ENCODE measurements at places on chromosomes 3 and 15.

- DNase-seq: no peak
Observed at GRCh38 chr15:31377030-31377429, 50.4 kb downstream of the KLF13 start.

GRCh38 chr3:147380387-147380951 is 25.9 kb downstream of the ZIC4 start:
- DNase-seq: no peak

DNA sequence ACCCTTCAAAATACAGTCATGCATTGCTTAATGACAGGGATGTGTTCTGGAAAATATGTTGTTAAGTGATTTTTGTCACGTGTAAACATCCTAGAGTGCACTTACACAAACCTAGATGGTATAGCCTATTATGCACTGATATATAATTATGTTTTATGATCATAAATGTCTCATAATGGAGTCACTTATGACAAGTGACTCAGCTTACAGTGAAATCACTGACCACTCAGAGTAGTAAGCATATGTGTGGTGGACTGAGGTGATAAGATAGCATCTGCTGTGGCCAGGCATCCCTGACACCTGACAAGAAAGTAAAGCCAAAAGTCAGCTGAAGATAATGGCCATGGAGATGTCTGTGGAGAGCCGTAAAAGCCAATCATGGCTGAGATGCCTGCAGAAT is 5.4 kb downstream of the ACAD11 start:
- DNase-seq: no peak

GRCh38 chr3:60001369-60001768 is 951.5 kb upstream of the CFAP20DC start:
- no peak for DNase-seq

GRCh38 chr3:112061152-112061551 is 25.0 kb upstream of the C3orf52 start:
- no peak for DNase-seq

DNA sequence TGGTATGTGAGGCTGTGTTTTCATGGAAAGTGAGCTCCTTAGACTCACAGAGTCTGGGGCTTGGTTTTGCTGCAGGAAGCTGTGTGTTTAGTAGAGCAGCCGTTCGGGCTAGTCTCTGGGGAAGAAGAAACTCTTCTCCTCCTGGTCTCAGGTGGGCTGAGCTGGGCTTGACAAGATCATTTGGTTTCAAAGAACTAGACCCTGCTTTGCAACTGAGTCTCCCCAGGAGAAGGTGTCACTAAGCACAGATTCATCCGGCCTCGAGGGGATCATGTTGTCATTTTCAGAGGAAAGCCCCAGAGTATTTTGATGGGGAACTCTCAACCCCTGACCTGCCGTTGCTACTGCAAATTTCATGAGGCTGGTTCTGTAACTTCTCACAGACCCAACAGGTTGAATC is 188.5 kb downstream of the FAM43A start:
- DNase-seq: no peak
